ENCODE measurements at places on chromosomes 11 and 22.

DNA sequence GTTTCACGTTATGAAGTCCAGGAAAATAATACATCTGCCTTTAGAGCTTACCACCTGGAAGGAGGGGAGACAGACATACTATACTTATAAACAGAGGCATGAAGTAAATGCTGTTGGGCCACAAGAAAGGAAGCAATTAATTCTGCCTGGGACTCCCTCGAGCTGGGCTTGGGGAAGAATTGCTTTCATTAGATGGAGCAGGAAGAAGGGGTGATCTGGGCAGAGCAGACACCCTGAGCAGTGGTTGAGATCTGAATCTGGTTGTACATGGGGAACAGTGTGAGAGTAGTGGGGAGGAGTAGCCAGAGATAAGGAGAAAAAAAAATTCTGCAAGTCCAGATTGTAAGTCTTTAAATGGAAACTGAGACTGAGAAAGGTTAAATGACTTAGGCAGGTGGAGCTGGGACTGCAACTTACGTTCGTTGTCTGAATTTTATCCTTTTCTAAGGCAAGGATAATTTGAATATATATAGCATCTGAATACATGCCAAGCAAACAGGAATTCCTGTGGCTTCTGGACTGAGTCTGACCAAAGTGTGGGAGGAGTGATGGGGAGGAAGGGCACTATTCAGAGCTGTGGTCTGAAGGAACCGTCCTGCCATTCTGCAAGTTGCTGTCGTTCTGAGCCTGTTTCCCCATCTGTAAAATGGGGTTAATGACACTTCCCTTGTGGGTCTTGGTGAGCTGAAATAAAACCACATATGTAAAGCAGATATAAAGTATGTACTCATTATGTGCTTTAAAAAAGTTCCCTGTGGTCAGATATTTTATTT, 7.9 kb downstream of the NCAM1 start:
- DNase-seq: no peak

- DNase-seq: no peak
Observed at GRCh38 chr11:123707606-123708205, 33.8 kb downstream of the ZNF202 start.

GRCh38 chr11:126391970-126392632, 36.6 kb downstream of the ST3GAL4 start:
- no peak for DNase-seq

DNA sequence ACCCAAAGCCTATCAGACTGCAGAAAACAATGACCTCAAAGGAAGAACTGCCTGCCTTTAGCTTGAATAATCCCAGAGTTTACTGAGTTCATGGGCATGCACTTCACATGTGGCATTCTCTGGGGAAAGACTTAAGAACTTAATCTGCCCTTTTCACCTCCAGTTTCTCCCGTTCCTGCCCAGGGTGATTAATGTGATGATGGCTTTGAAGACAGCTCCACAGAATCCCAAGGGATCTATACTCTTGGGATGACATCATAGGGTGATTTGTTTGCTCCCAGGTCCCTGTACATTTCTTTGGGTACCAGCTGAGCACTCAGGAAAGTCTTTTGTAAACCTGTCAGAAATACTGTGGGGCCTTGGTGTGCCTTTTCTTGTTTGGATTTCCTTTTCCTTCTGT, 14.0 kb downstream of the FJX1 start:
- no peak for DNase-seq

DNA sequence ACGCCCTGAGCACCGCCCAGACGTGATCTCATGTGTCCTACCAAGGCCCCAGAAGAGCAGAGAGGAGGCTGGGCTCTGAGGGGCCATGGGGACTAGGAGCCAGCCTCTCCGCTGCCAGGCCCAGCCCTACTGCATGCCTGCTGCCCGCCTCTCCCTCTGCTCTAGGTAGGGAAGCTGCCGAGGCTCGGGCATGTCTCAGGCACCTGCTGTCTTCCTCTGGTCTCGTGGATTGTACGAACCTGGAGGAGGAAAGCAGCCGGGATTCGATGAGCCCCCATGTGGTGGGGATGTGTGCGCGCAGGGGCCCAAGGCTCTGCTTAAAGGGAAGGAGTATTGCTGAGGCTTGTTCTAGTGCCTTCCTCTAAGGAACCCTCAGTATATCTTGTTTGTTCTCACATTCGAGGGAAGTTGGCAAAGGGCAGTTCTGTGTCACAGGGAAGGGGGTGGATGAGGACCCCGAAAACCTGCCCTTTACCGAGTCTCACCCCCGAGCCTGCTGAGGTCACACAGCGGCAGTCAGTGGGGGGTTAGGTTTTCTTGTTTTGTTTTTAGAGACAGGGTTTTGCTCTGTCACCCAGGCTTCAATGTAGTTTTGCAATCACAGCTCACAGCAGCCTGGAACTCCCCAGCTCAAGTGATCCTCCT, 21.2 kb downstream of the DAGLA start:
- no peak for DNase-seq

DNA sequence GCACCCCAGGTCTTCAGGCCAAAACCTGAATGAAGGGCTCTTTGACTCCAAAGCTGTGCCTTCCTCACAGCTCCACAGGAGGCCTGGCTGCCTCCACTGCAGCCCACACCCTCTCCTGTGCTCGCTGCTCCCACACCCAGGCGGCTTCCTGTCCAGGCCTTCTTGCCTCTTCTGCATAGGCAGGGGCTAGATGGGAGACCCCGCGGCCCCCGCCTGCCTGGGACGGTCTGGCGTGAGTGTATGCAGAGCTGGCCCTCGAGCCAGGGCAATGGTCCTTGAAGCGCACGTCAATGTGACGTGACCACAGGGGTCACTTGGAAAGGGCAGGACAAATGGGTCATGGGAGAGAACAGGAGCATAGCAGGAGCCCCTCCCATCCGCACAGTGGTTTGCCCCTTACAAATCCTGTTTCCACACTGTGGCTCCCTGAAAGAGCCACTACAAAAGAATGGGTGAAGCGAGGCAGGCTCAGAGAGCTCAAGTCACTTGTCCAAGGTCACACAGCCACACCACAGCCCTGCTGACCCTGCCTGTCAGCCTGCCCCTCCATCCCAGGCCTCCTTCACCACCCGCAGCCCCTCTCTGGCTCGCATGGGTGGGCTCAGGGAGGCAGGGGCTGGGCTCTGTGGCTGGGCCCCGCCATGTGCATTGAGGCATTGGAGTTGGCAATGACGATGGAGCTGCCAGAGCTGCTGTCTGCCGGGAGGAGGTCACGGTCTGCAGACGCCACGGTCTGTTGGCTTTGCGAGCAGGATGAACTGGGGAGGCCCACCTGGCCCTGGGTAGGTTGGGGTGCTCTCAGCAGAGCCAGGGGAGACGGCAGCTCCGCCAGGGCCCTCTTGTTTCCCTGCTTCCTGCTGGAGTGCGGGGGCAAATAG, 71.2 kb upstream of the WNT11 start:
- DNase-seq: no peak

DNA sequence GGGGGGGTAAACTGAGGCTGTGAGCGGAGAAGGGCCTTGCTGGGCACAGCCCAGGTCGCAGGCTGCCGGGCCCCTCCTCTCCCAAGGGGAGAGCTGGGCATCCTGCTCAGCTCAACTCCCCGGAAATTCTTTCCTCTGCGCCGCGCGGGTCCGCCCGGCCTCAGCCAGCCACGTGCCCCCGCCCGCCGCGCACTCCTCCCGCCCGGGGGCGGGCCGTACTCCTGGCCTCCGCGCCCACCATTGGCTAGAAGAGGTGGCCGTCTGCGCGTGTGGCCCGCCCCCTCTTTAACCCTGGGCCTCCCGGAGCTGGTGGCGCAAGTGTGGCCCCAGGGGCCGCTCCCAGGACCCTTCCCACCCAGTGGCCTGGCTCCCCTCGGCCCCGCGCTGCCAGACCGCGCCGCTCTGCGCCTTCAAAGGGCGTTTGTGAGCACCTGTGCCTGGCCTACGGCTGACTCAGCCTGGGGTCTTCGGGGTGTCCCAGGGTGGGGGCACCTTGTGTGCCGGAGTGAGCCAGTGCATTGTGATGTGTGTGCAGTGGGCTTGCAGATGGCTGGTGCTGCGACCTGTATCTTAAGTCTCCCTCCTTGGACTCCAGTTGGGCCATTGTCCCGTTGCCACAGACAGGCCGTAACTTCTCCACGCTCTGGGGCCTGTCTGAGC, 2.0 kb downstream of the MRGPRF start:
- peak; percentile 92 for DNase-seq

DNA sequence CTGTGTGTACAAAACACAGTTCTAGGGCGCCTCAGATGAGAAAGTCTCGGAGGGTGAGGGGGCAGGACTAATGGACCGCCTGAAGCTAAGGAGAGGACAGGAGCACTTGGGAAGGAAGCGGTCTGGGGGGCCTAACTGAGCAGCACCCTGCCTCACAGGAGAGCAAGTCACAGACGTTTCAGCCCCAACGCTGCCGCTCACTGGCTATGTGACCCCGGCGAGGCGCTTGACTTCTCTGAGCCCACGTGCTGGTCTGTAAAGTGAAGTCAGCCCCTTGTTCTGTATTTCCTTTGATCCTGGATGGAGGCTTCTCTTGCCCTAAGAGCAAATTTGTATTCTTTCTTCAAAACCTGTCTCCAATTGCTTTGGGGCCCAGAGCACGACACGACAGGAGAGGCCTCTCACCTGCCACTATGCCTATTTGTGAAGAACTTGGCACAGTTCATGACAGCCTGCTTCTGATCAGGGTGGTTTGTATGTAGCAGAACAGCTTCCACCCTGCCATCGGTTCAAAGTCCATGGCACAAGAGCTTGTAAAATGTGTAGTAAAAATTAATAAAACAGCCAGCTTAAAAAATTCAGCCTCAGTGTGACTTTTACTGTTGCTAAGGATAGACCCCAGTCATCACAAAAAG, 59.1 kb downstream of the WNT11 start:
- DNase-seq: no peak

DNA sequence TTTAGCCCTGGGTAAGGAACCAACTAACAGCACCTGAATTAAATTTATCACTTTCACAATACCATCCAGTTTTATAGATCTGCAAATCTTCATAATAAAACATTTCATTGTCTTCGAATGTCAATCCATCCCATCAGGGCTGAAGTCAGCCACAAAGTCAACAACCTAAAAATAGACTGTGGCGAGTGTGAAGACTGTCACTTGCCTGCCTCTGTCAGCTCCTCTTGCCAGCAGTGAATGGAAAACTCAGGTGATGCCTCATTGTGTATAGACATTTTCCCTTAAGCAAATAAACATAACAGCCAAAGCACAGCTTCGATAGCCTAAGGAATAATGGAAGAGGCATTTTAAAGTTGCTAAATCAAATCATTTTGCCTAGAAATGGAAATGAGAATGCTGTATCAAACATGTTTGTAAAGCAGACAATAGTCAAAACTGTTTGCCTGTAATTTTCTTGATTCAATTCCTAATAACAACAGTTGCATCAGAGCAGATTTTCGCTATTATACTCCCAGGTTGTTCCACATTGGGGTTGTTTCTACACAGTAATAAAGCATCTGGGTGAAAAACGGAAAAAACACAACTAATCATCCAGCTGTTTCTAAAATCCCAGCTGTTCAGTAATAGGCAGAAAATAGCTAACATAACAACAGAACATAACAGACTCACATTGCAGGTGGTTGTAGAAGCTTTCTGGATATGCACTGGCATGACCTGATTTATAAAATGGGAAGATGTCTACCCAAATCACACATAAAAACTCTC, 15.7 kb downstream of the KCNA4 start:
- DNase-seq: no peak
